ENCODE measurements at places on chromosomes 1 and 21.

GRCh38 chr1:34792424-34792823 lies 375 bp upstream of the GJA4 start:
- no peak for DNase-seq

DNA sequence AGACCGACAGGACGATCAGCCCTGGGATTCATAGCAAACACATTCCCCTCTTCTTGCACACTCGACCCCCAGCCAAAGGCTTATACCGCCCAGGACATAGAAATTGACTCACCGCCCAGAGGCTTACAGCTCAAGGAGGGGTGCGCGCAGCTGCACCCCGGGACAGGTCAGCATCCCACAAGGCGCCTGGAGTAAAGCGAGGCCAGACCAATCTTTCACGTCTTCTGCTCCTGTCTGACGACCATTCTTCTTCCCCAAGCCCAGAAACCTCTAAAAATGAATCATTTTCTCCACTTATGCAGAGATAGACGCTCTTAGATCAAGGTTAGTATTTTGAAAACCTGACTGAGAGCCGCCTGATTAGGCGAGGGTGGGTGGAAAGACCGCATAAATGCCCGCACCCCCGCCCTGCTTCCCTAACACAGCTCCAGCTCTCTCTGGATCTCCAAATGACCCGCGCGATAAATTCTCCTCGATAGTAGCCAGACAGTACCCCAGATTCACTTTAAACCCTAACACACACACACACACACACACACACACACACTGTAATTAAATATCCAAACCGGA lies 1.9 kb upstream of the LHX8 start:
- DNase-seq, result no peak

GRCh38 chr1:199373139-199373538 lies 654.4 kb upstream of the NR5A2 start:
- no peak for DNase-seq

- DNase-seq, result no peak
These were observed 47.5 kb downstream of the TRPM2 start for GRCh38 chr21:44400791-44401385.

GRCh38 chr1:54424398-54424797 lies 18.2 kb upstream of the SSBP3 start:
- DNase-seq, result no peak

GRCh38 chr1:13781907-13782633 lies 82.1 kb downstream of the PRDM2 start:
- DNase-seq, result no peak

- no peak for DNase-seq
These were observed 433.4 kb upstream of the CAMK1G start for GRCh38 chr1:209150114-209150513.

DNA sequence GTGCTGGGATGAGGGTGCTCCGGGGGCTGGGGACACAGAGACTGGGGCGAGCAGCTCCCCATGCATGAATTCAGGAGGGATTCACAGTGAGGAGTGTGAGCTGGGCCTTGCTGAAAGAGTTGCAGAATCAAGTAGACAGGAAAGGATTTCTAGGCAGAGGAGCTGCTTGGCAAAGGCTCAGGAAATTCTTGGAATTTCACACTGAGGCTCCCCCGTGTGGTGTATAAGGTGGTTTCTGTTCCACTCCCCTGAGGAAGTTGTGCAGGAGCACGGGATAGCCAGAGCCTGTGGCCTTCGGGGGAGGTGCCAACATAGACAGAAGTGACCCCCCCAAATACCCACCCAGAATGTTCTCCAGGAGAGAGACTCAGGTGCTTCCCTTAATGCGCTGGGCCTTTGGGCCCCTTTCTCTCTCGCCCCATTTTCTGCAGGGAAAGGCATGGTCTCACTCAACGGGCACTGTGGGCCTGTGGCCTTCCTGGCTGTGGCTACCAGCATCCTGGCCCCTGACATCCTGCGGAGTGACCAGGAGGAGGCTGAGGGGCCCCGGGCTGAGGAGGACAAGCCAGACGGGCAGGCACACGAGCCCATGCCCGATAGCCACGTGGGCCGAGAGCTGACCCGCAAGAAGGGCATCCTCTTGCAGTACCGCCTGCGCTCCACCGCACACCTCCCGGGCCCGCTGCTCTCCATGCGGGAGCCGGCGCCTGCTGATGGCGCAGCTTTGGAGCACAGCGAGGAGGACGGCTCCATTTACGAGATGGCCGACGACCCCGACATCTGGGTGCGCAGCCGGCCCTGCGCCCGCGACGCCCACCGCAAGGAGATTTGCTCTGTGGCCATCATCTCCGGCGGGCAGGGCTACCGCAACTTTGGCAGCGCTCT lies 58.5 kb upstream of the ACTL8 start:
- DNase-seq, result no peak

GRCh38 chr1:205458777-205459566 lies 3.1 kb upstream of the BLACAT1 start:
- no peak for DNase-seq

DNA sequence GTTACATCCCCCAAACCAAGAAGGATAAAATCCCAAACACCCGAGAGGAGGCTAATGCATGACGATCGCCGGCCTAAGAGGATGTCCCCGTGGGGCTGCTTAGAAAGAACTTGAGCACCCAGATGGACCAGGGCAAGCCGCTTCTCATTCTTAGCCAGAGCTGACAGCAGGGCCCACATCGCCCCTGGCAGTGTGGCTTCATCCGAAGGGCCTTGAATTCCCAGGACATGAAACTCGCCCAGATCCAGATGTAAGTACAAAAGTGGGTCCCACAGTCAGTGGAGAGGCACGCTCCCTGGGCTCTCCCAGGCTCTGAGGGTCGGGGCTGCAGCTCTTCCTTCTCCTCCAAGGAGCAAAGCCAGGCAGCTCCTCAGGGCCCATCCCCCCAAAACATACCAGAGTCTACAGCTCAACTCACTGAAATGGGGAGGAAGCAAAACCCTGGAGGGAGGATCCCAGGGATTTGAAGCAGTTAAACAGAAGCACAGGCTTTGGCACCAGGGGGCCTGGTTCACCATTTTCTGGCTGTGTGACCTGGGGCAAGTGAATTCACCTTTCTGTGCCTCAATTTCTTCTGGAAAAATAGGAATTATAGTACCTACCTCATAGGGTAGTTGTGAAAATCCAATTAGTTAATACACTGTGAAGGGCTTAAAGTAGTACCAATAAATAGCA lies 85.6 kb downstream of the MAN1C1 start:
- no peak for DNase-seq

- no peak for DNase-seq
These were observed 47.9 kb downstream of the ASH1L start for GRCh38 chr1:155514582-155515187.

DNA sequence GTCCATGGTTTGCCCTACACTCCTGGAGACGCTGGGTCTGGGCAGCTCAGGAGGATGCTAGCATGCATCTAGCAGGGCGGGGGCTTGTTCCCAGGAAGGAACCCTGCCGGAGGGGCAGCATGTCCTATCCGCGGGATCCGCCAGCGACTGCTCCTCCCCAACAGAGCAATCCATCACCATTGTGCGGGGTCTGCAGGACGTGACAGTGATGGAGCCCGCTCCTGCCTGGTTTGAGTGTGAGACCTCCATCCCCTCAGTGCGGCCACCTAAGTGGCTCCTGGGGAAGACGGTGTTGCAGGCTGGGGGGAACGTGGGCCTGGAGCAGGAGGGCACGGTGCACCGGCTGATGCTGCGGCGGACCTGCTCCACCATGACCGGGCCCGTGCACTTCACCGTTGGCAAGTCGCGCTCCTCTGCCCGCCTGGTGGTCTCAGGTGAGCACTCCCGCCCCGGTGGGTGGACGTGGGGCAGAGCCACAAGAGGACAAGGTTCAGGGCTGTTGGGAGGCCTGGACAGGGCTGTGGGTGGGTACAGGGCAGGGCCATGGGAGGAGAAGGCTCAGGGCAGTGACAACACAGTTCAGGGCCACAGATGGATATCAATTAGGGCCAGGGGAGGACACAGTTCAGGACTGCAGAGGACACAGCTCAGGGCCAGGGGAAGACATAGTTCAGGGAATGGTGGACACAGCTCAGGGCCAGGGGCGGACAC lies 71.3 kb downstream of the OBSCN start:
- DNase-seq, result no peak

- no peak for DNase-seq
These were observed 54.9 kb upstream of the ADAMTS5 start for GRCh38 chr21:27021801-27022200.

DNA sequence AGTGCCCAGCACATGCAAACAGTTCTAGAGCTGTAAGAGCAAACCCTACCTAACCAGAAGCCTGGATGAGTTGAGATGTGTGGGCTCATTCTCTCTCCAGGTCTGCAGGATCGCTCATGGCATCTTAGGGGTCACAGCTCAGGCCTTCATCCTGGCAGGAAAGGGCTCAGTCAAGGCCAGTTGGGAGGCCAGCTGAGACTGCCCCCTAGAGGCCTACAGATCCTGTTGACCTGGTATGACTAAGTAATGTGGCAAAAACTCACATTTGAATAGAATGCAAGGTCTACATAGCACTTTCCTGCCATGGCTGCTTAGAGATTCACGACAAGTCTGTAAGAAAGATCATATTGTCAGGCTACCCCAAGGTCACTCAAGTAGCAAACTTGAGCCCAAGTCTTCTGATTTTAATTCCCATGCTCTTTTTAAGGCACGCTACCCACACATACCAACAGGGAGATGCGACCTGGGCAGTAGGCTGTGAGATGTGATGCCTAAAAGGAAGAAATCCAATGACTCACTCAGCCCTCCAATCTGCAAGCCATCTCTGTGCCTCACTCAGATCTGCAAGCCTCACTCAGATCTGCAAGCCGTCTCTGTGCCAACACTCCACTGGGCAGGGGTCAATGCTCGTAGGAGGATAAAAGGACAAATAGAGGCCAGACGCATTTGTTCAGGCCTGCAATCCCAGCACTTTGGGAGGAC lies 5.1 kb upstream of the CAPN8 start:
- no peak for DNase-seq

DNA sequence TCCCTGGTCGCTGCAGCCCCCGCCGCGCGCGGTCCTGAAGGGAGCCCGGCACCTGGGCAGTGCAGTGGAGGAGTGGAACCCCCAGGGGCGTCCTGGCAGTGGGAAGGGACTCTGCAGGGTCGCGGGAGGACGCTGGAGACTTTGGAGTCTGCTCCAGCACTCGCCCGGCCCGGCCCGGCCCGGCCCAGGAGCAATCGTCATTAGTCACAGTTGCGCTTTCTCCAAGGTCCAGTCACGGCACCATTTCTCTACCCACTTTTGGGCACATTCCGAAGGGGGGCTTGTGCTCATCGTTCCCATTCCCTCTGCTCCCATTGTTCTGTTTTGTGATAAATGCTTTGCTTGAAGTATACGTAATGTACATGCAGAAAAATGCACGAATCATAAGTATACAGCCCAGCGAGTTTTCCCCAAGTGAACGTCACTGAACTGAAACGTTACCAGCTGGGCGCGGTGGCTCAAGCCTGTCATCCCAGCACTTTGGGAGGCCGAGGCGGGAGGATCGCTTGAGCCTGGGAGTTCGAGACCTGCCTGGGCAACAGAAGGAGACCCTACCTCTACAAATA lies 999 bp downstream of the THAP3 start:
- DNase-seq, result no peak

- DNase-seq, result no peak
These were observed 23.8 kb downstream of the SIM2 start for GRCh38 chr21:36722370-36723368.

DNA sequence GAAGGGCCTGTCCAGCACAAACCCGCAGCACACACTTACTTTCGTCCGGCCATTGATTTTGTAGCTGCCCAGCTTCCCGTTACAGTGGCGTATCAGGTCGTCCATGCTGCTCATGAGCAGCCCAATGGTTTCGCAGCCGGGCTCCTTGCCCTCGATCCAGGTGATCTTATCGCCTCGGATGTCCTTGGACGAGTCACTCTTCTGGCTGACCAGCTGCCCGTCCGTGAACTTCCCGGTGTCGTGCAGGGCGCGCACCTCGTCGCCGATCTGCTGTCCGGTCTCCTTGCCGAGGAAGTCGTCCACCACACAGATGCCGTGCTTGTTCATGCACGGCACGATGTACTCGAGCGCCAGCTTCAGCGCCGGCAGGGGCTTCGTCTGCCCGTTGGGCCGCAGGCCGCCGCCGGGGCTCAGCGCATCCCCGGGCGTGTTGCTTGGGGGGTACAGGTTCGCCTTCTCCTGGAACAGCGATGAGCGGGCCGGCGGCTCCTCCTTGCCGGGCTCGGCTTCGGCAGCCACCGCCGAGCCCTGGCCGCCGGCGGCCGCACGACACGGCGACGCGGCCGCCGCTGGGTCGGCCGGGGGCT lies 1.0 kb downstream of the EGLN1 start:
- DNase-seq, result peak; percentile 34

DNA sequence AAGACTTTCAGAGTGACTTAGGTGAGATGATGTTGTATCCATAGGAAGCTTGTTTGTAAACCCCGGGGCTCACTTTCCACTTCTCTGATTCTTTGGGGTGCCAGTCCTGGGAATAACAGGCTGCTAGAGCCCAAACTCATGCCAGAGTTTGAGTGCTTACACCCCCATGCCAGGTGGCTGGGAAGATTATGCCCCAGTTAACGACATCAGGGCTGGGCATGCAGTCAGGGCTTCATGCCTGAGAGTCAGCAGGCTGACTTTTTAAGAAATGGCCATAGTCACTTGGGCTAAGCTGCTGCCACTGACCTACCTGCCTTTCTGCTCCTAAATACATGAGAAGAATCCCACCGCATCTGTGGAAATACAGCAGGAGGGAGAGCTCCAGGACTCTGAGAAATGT lies 425.6 kb upstream of the VAMP3 start:
- no peak for DNase-seq

- peak; percentile 36 for DNase-seq
These were observed 625.2 kb downstream of the LMO4 start for GRCh38 chr1:87953732-87954344.

- DNase-seq, result no peak
These were observed 41.0 kb downstream of the DEGS1 start for GRCh38 chr1:224223819-224224714.

- no peak for DNase-seq
These were observed 12.1 kb downstream of the CATSPERE start for GRCh38 chr1:244473059-244473605.

GRCh38 chr1:169529068-169529642 lies 43.4 kb upstream of the SLC19A2 start:
- DNase-seq, result no peak

DNA sequence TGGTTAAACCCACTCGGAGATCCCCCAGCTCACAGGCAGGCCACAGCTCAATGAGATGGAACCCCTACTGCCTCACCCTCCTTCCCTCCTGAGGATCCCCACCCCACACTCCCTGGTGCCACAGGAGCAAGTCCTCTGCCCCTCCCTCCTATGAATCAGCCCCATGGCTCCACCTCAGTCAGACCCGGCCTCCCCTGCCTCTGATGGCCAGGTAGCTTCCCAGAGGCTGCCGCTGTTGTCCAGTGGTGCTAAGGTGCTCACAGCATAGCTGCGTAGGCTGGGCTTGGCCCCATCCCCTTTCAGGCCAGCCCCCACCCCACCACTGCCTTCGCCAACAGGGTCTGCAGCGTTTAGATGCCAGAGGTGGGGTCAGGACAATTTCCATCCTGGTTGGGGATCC lies 98.5 kb upstream of the IGSF21 start:
- DNase-seq, result no peak

GRCh38 chr21:38477226-38477625 lies 21.1 kb downstream of the ERG start:
- DNase-seq, result no peak

DNA sequence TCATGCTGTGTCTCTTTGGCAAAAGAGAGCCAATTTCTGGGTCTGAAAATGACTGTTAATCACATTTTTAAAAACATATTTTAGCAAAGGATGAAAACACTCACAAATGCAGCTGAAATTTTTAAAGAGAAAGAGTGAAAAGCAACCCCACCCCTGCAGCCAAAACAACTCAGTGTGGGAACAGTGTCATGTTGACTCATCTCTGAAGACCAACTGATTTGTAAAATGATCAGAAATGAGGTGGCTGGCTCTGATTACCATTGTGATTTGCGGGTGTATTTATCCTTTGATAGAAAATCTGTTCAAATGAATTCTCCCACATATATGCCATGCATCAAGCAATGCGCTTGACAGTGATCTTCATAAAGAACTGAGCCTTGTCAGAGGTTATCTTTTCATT lies 287.0 kb upstream of the ESRRG start:
- DNase-seq, result no peak

Data from activated effector memory CD4-positive, alpha-beta T cell treated with Interleukin-2 at 50 U/mL for 16 hours (primary cell).